Endothelial cell (in vitro differentiated cells): ENCODE measurements at places on chromosomes 4 and X.

DNA sequence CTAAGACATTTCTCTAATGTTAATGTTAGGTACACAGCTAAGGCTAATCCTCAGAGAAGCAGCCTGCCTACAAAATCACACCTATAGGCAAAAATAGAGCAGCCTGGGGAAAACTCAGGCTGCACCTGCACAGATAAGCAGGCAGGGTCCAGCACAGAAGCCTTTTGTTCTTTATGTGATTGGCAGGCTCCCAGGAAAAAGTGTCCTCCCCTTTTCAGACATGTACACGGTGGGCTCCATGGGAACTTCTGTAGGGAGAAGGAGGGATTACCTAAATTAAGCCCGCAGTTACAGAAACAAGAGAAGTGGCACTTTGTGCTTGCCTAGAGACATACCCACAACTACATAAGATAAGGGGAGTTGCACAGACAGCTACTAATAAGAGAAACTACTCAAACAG, 4.0 kb upstream of the HSPA4L start:
- H3K36me3 ChIP-seq, result no peaks in the 10 kb centered on the region
- no peak overlapping the region for H3K4me3 ChIP-seq
- no peak for DNase-seq
- H3K27ac ChIP-seq, result no peak overlapping the region

- peak; percentile 61 for DNase-seq
- H3K36me3 ChIP-seq, result no peaks in the 10 kb centered on the region
- H3K4me3 ChIP-seq, result no peak overlapping the region
- no peaks in the 10 kb centered on the region for H3K27me3 ChIP-seq
These were observed 46.0 kb upstream of the TMPRSS11F start for GRCh38 chr4:68175562-68176155.

DNA sequence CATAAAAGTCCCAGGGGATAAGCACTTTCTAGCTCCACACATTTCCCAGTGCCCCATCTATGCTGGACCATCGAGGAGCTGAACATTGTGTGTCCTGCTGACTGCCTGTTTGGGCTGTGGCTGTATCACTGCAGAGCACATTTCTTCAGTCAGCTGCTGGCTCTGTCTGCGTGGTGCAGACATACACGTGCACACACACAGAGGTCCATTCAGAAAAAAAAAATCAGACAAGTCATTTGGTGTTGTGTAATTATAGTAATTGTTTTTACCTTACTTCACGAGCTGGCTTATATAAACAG, 1.1 kb upstream of the PDLIM3 start:
- no peak overlapping the region for H3K27ac ChIP-seq
- no peak overlapping the region for H3K4me3 ChIP-seq
- no peak for DNase-seq
- peaks cover 4% of the 10 kb centered on the region for H3K27me3 ChIP-seq
- no peaks in the 10 kb centered on the region for H3K36me3 ChIP-seq

DNA sequence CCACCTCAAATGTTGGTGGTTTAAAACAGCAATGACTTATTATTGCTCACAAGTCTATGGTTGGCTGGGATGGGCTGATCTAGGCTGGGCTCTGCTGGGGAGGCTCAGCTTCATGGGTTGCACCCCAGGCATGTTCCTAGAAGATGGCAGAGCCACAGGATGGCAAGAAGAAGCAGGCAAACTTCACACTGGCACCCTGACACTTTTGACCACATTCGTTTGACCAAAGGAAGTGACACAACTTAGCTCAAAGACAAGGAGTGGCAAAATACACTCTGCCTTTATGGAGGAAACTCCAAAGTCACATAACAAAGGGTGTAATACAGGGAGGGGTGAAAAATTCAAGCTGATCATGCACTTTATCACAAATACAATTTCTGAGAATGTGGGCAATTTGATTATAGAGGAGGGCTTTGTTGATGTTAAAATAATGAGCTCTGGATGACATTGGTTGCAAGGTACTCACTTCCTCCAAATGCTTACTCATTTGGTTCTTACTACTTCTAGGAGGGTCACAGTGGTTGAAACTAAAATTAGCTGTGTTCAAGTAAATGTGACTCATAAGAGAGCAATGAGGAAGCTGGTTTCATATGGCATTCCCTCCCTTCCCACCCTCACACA, 249.2 kb upstream of the RPS6KA3 start:
- no peak overlapping the region for H3K4me3 ChIP-seq
- peaks cover 3% of the 10 kb centered on the region for H3K36me3 ChIP-seq
- H3K4me1 ChIP-seq, result peaks cover 3% of the 10 kb centered on the region
- no peak overlapping the region for H3K27ac ChIP-seq

DNA sequence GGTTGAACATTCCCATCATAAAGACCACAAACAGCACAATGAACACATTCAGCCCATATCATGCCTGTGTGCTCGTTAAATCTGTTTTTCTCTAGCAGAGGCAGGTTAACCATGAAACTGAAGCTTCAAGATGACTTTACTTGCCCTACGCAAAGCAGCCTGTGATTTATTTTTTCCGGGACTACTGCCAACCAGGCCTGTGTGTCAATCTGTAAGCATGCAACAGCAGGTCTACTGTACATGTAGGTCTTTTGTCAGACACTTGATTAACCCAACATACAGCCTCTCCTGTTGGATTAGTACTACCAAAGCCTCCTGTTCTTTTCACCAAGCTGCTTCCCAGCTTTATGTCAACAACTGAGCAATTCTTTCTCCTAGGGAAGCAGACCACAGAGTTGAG, 85.5 kb upstream of the ACSL1 start:
- no peak for DNase-seq

DNA sequence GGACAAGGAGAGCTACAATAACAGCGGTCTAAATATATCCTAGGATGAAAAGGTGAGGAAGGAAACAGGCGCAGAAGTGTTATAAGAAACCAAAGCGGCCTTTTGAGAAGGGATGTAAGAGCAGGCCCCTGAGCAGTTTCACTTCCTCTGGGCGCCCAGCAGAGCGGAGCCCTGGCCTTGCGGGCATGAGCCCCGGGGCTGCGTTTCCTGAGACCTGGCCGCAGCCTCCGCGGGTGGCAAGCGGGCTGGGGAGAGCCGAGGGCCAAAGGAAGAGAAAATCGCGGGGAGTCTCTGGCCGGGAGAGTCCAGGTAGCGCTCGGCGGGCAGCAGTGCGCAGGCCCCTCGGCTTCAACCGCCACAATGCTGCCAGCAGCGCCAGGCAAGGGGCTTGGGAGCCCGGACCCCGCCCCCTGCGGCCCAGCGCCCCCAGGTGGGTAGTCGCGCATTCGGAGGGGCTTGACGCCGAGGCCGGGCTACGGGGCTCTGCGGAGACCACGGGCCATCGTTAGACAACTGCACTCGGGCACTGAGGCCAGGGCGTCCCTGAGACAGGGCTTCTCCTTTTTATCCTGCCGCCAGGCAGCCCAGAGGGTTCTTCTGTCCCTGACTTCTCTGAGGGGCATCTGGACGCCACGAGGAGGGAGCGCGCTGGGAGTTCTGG, at the start of gene BANK1:
Gene BANK1 (plus strand): TSS at position 210 of the 661 bp plus-strand sequence. CDS start 151 bp downstream, at position 361.
- peaks cover 8% of the 10 kb centered on the region for H3K4me1 ChIP-seq
- peaks cover 4% of the 10 kb centered on the region for H3K36me3 ChIP-seq
- H3K27ac ChIP-seq, result peak within 1 kb of the TSS; percentile 91
- peak; percentile 89 for DNase-seq
- H3K4me3 ChIP-seq, result peak within 1 kb of the TSS; percentile 91

GRCh38 chr4:81833576-81833975, 361.9 kb upstream of the RASGEF1B start:
- no peak overlapping the region for H3K4me3 ChIP-seq
- H3K27ac ChIP-seq, result peak overlapping the region; percentile 57
- no peaks in the 10 kb centered on the region for H3K4me1 ChIP-seq
- no peaks in the 10 kb centered on the region for H3K36me3 ChIP-seq
- no peak for DNase-seq
- H3K27me3 ChIP-seq, result no peaks in the 10 kb centered on the region

GRCh38 chrX:123084797-123085196, 99.3 kb upstream of the GRIA3 start:
- no peaks in the 10 kb centered on the region for H3K36me3 ChIP-seq
- no peak overlapping the region for H3K27ac ChIP-seq
- DNase-seq, result no peak
- H3K27me3 ChIP-seq, result no peaks in the 10 kb centered on the region

DNA sequence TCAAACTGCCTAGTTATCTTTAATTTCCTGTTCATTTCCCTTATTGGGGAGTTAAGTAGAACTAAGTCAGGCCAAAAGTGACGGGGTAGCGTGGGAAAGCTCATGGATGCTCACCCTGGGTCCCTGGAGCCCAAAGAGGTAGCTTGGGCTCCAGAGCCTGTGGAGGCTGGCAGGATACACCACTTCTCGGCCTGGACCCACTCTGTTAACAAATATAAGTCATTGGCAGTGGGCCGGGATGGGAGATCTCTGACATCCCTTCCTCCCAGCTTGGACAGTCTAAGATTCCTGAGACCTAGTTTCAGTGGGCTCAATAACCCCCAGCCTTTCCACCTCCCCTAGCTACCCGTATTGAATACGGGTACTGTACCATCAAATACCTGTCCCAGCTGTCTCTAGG, 106.1 kb downstream of the EFNB1 start:
- H3K4me1 ChIP-seq, result peaks cover 10% of the 10 kb centered on the region
- H3K36me3 ChIP-seq, result no peaks in the 10 kb centered on the region
- H3K4me3 ChIP-seq, result no peak overlapping the region

- no peaks in the 10 kb centered on the region for H3K27me3 ChIP-seq
- no peak overlapping the region for H3K4me3 ChIP-seq
- no peak overlapping the region for H3K27ac ChIP-seq
- no peaks in the 10 kb centered on the region for H3K4me1 ChIP-seq
- no peaks in the 10 kb centered on the region for H3K36me3 ChIP-seq
These were observed 278.6 kb upstream of the GNPDA2 start for GRCh38 chr4:45004847-45005565.

GRCh38 chrX:31366041-31366440, 294.2 kb upstream of the FTHL17 start:
- no peak for DNase-seq
- no peaks in the 10 kb centered on the region for H3K27me3 ChIP-seq
- no peaks in the 10 kb centered on the region for H3K36me3 ChIP-seq
- H3K27ac ChIP-seq, result no peak overlapping the region
- no peak overlapping the region for H3K4me3 ChIP-seq
- H3K4me1 ChIP-seq, result no peaks in the 10 kb centered on the region

DNA sequence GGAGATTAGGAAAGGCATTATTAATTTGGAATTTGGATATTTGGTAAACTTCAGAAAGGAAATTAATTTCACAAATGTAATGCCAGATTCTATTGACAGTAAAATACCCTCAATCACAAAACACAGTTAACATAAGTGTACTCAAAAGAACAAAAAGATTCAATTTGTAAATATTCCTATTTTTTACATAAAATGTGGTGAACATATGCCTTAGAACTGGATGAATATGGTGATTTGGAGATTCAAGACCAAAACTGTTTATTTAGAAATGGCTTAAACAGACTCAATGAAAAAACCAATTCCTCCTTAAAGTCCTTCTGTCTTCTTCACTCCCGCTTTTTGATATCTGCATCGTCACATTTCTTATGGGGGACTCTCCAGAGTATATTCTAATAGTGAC, 417.6 kb upstream of the TENM3 start:
- no peaks in the 10 kb centered on the region for H3K36me3 ChIP-seq
- DNase-seq, result no peak
- peaks cover 6% of the 10 kb centered on the region for H3K4me1 ChIP-seq
- H3K4me3 ChIP-seq, result no peak overlapping the region

- no peaks in the 10 kb centered on the region for H3K4me1 ChIP-seq
- no peak overlapping the region for H3K27ac ChIP-seq
- DNase-seq, result no peak
- no peak overlapping the region for H3K4me3 ChIP-seq
These were observed 60.7 kb upstream of the PGM2 start for GRCh38 chr4:37765741-37766140.

GRCh38 chr4:20074450-20074849, 177.3 kb upstream of the SLIT2 start:
- H3K27me3 ChIP-seq, result peaks cover 2% of the 10 kb centered on the region
- H3K36me3 ChIP-seq, result no peaks in the 10 kb centered on the region
- no peak overlapping the region for H3K4me3 ChIP-seq
- no peaks in the 10 kb centered on the region for H3K4me1 ChIP-seq
- H3K27ac ChIP-seq, result no peak overlapping the region

DNA sequence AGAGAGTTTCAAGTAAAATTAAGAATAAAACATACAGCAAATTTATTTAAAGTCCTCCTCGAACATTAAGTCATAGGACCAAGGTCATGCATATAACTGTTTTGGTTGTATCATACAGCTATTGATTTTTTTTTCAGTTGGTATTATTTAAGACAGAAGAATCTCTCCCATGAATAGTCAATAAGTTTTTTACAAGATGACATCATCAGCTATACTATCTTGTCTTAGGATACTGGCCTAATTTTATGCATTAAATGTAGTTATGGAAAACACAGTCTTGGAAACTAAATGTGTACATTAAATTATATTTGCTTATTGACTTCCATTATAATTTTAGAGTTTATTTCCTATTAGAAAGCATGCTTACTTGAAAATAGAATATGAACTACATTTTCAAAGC, 755.9 kb downstream of the PCDH19 start:
- H3K27me3 ChIP-seq, result no peaks in the 10 kb centered on the region
- no peaks in the 10 kb centered on the region for H3K36me3 ChIP-seq
- DNase-seq, result no peak
- no peak overlapping the region for H3K4me3 ChIP-seq

DNA sequence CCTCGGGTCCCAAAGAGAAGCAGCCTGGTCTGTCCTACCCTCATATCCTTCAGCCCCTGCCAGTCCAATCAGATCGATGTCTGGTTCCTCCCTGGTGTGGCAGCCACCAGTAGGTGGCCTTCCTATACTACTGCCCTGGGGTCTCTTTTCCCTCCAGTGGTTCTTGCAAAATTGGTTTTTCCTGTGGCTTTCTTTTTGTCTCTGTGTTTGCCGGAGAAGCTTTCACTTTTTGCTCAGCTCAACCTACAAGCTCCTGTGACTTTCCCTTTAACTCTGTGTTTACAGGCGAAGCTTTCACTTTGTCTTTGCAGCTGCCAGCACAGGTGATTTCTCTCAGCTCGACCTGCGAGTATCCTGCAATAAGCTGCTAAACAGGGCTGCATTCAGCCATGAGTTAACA, 46.8 kb downstream of the UGT2A3 start:
- no peak overlapping the region for H3K4me3 ChIP-seq
- no peaks in the 10 kb centered on the region for H3K36me3 ChIP-seq
- H3K27me3 ChIP-seq, result peaks cover 6% of the 10 kb centered on the region
- peak; percentile 7 for DNase-seq
- no peak overlapping the region for H3K27ac ChIP-seq

- H3K36me3 ChIP-seq, result no peaks in the 10 kb centered on the region
- peaks cover 3% of the 10 kb centered on the region for H3K27me3 ChIP-seq
- no peak for DNase-seq
- no peak overlapping the region for H3K27ac ChIP-seq
- H3K4me1 ChIP-seq, result peaks cover 21% of the 10 kb centered on the region
- H3K4me3 ChIP-seq, result no peak overlapping the region
These were observed 28.4 kb downstream of the SORBS2 start for GRCh38 chr4:185783574-185783973.

- DNase-seq, result no peak
- peaks cover 5% of the 10 kb centered on the region for H3K4me1 ChIP-seq
- H3K4me3 ChIP-seq, result no peak overlapping the region
- no peak overlapping the region for H3K27ac ChIP-seq
These were observed 27.6 kb downstream of the HPGD start for GRCh38 chr4:174494726-174495125.

DNA sequence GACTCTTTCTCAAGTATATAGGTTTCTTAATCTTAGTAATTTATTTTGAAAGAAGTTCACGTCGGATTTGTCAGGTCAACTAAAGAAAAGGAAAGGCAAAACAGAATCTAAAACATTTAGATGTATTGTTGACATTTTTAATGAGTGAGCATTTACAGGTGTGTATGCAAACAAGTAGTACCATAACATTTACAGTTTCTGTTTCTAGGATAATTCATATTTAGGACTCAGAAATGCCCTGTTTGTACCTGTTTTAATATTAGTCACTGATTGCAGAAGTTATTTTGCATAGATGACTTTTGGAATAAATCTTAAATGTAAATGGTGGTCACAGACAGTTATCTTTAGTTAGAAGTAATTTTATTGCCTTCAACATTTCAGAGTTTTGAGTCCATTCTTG, 151.3 kb upstream of the NUDT6 start:
- no peak overlapping the region for H3K27ac ChIP-seq
- no peaks in the 10 kb centered on the region for H3K36me3 ChIP-seq
- H3K27me3 ChIP-seq, result no peaks in the 10 kb centered on the region
